ENCODE measurements at places on chromosomes 1 and 21.

- DNase-seq = no peak
These were observed 5.2 kb downstream of the FOXD3 start for GRCh38 chr1:63327417-63328054.

DNA sequence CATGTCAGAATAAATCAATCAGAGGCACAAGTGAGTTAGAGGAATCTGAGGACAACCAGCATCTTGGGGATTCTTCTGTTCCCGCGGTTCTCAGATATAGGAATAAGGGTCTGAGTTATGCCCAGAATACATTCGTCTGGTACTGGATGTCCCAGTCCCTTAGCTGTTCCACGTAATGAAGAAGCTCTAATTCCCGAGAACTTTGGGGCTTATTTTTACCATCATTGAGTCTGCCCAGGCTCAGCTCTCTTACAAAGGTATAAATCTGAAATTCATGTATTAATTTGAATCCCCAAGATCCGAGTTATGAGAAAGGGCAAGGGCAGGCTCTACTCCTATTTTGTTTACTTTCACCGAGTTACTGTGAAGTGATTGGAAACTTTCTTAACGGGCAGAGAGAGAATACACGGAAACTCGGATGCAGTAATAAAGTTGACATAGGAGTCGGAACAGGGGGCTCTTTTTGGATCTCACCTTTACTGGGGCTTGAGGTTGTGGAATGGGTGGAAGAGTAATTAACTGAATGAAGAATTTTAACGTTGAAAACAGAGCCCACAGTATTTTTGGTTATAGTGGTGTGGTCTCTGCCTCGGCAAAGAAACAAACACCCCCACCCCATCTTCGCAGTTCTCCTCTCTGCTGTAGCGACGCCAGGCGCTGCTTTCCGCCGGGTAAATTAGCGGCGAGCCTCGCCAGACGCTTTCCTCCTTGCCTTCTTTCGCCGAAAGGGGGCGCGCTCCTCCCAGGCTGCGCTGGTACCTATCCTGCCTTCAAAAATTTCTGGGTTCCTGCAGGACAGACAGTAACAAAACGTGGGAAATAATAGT lies 7.1 kb downstream of the PRRX1 start:
- DNase-seq = no peak

- DNase-seq = no peak
These were observed 111.0 kb downstream of the ACTL8 start for GRCh38 chr1:17865912-17866739.

DNA sequence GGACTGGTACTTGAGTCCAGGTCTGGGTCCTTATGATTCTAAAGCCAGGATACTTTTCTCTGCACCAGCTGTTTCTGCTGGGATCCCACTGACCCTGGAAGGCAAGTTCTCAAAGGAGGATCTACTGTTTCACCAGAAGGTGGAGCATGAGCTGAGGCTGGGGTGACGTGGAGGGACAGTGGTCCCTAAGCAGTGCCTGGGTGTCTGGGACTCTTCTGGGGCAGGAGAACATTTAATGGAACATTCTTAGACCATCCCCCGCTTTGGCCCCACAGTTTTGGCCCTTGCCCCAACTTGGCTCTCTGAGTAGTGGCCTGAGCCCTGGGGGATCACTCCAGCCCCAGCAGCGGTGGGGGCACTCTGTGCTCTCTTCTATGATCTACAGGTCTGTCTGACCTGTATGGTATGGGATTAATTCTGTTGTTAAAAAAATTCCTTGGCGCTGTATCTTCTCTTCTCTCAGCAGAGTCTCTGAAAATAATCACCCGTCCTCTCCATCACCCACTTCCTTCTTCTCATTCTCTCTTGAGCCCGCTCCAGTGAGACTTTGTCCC lies 60.3 kb upstream of the CSF3R start:
- DNase-seq = no peak

GRCh38 chr1:2923351-2923750 lies 97.9 kb upstream of the ACTRT2 start:
- no peak for DNase-seq

- DNase-seq = no peak
These were observed 16.1 kb upstream of the RCAN3 start for GRCh38 chr1:24486331-24487065.

- DNase-seq = peak; percentile 40
These were observed 312.3 kb upstream of the FAM78B start for GRCh38 chr1:166479052-166479631.

GRCh38 chr21:24826822-24827221 lies 780.5 kb downstream of the MRPL39 start:
- no peak for DNase-seq

DNA sequence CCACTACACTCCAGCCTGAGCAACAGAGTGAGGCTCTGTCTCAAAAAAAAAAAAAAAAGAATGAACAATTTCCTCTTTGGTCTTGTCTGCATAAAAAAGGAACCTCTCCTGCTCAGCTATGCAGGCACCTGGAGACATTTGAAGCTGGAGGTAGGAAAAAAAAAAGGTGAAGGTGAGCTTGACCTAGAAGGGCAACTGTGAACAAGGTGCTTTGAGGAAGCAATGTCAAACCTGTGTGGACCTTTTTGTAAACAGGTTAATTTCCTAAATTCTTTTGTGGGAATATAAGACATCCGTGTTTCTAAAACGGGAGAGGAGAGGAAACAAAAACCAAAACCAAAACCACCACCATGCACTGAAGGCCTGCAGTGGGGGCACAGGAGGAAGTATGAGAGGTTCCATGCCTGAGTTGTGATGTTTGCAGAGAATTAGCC lies 77.5 kb downstream of the SLC45A1 start:
- no peak for DNase-seq

GRCh38 chr1:228515200-228515834 lies 28.1 kb downstream of the RNF187 start:
- no peak for DNase-seq

- DNase-seq = no peak
These were observed 91.8 kb downstream of the FOXD2 start for GRCh38 chr1:47529520-47530098.

DNA sequence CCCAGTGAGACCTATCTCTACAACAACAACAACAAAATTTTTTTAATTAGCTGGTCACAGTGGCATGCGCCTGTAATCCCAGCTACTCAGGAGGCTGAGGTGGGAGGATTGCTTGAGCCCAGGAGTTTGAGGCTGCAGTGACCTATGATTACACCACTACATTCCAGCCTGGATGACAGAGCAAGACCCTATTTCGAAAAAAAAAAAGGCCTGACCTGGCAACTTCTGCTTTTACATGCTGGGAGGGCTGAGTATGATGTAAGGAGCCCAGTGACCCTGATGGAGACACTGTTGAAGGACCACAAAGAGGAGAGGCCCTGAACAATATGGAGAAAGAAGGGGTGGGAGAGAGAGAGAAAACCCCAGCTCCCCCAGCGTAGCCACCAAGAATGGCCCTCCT lies 9.2 kb upstream of the VPS26C start:
- DNase-seq = no peak

Data from stimulated activated CD8-positive, alpha-beta memory T cell treated with anti-CD3 and anti-CD28 coated beads, Interleukin-2, amount 100 ng/mL, for 1 hour (primary cell).